ENCODE measurements at places on chromosomes 1 and 21.

- ATAC-seq = no peak
Measured at GRCh38 chr1:214135886-214136285, 145.1 kb upstream of the SMYD2 start.

DNA sequence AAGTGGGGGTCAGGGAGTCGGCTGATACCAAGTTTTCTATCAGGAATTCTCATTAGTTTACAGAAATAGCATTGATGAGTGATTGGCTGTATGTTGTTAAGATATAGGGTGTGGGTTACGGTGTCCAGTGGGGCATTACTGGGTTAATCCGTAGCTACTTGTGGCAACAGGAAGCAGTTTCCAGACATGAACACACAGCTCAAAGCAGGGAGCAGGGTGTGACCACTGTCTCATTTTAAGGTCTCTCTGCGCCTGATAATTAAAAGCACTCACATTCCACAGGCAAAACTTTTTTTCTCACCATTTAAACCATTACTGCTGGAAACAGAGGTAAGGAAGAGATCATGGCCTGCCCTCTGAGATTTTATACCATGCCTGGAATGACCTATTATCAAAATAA lies 114.9 kb downstream of the SIK1 start:
- no peak for ATAC-seq

DNA sequence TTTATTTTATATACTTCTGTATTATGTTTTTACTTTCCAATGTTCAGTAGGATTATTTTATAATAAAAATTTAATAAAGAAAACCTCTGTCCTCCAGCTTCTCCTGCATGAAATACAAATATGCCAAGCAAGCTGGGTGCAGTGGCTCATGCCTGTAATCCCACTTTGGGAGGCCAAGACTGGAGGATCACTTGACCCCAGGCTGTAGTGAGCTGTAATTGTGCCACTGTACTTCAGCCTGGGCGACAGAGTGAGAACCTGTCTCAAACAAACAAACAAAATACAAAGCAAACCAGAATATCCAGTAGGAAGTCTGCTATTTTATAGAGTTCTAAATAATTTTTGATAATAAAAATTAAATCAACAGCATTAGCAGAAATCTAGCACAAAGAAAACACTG lies 168.8 kb downstream of the EIF4G3 start:
- no peak for ATAC-seq

DNA sequence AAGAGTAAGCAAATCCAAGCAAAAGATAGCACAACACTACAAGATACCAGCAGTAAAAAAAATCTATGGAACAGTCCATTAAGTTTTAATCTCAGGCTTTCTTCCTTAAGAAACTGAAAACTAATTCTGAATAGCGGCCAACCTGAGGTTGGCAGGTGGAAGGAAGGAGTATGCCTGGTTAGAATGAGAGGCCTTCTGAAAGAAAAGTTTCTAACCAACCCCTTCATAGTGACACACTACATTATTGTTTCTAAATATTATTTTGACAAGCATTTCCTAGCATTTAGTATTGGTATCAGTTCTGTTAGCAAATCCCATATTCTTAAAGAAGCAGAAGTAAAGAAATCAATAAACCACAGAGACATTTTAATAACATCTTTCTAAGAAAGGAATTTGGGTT lies 205.7 kb upstream of the PTBP2 start:
- no peak for ATAC-seq

- ATAC-seq = no peak
Measured at GRCh38 chr1:165560883-165561656, 17.3 kb downstream of the LRRC52 start.

GRCh38 chr1:69710484-69711189 lies 142.9 kb downstream of the LRRC7 start:
- no peak for ATAC-seq

GRCh38 chr1:110464340-110464739 lies 13.4 kb downstream of the PROK1 start:
- ATAC-seq = no peak

DNA sequence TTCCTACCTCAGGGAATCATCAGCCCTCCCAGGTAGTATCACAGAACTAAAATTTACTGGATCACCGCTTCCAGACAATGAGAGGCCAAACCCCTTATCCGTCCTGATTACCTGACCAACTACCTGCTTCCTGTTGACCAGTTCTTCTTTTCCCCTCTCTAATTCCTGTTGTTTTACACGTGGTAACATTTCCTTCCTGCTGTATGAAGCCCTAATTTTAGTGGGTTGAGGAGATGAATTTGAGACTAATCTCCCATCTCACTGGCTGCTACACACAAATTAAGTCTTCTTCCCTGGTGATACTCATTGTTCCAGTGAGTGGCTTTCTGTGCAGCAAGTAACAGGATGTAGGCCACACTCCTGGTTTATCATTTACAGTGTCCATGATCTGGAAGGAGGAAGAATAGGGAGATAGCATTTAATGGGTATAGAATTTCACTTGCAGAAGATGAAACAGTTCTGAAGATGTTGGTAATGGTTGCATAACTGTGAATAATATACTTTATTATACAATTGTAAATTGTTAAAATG lies 2112.9 kb downstream of the NCAM2 start:
- no peak for ATAC-seq

DNA sequence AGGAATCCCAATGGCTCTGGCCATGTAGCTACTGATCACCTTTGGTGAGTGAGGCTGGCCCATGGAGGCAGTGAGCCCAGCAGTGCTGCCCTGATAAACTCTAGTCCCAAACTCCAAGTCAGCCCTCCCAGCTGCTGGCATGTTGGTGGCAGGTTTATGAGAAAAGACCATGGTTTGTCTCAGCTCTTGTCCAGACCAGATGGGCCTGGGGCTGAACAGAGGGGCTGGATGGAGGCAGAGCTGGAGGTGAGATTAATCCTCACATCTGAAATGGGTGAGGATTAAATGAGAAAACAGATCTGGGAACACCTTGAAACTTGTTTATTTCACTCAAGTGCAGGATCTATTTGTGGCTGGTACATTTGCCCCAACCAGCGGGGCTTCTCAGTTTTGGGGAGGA lies 3.2 kb downstream of the TMEM269 start:
- no peak for ATAC-seq

GRCh38 chr21:16872616-16873015 lies 640.2 kb upstream of the CXADR start:
- ATAC-seq = no peak

DNA sequence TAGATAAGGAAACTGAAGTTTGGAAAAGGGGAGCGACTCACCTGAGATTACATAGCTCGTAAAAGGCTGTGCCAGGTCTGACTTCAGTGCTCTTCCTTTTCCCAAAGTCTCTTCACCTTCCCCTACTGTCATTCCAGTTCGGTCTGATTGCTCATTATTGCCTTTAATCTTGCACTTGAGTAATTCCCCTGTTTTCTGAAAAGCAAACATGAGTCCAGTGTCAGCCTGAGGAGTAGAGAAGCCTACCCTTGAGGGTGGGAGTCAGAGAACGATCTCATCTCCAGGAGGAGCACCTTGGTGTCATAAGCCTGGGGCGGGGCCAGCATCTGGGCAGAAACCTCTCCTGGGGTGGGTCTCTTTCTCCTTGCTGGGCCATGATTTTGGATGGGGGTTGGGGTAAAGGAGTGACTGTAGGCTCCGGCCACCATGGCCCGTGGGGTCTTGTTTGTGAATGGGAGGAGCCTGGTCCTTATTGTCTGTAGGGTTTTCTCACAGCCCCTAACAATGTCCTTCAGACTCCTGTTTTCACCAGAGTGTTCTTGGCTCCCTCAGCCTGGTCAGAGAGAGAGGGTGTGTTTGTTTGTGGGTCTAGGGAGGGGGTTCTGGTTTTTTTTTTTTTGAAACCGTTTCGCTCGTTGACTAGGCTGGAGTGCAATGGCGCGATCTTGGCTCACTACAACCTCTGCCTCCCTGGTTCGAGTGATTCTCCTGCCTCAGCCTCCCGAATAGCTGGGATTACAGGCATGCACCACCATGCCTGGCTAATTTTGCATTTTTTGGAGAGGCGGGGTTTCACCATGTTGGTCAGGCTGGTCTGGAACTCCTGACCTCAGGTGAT lies 6.0 kb downstream of the VANGL2 start:
- no peak for ATAC-seq

- no peak for ATAC-seq
Measured at GRCh38 chr1:218355278-218355677, 10.1 kb downstream of the TGFB2 start.

GRCh38 chr1:151346082-151346768 lies 827 bp downstream of the RFX5 start:
- ATAC-seq = no peak

- ATAC-seq = no peak
Measured at GRCh38 chr21:26826801-26827200, 18.4 kb downstream of the ADAMTS1 start.

DNA sequence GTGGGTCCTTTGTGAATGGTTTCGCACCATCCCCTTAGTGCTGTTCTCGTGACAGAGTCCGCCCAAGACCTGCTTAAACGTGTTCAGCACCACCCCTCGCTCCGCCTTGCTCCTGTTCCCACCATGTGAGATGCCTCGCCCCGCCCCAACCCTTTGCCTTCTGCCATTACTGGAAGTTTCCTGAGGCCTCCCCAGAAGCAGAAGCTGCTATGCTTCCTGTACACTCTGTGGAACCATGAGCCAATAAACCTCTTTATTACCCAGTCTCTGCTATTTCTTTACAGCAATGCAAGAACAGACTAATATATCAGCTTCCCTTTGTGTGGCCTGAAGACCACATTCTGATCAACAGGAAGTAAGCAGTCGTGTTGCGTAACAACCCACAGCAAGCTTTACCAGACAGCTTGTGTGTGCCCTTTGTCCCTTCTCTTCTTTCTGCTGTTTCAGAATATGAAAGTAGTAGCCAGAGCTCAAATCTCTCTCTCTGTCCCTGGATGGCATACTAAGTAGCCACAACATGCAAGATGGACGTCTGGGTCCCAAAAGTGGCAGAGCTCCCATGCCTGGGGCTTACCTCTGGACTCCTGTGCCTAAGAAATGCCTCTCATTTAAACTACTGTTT lies 14.1 kb downstream of the HENMT1 start:
- ATAC-seq = peak; percentile 77

DNA sequence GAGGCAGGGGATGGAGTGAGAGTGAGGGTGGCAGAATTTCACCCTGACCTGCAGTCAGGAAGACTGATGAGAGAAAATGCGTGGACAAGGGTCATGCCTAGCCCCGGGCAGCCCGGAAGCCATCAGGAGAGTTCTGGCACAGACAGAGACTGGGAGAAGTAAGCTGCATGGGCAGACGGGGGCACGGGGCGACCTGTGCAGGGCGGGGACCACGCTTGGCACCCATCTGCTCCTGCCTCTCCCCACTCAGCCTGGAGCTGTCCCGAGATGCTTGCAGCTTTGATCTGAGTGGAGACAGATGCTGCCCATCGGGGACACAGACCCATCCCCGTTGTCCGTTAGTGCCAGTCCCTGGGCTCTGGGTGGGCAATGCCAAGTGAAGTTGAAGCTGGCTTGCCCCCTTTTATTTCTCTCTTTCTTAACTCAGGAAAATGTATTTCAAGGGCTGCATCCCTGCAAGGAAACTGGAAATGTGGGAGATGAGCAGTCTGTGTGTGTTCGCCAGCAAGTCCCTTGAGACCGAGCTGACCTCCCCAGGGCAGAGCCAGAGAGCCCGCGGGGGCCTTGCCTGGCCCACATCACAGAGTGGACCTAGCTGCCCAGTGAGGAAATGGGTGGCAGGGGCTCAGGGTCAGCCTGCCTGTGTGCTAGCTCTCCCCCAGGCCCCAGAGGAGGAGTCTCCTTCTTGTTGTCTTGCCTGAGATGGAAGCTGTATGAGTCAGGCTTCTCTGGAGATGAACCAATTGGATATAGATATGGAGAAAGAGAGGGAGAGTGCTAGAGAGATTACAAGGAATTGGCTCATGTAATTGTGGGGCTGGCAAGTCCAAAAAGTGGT lies 121.3 kb upstream of the C1orf174 start:
- ATAC-seq = no peak

GRCh38 chr1:23431431-23431830 lies 6.9 kb upstream of the TCEA3 start:
- no peak for ATAC-seq

- no peak for ATAC-seq
Measured at GRCh38 chr1:45038240-45038639, 26.2 kb downstream of the UROD start.

GRCh38 chr1:203100516-203100869 lies 14.7 kb upstream of the MYOG start:
- no peak for ATAC-seq

DNA sequence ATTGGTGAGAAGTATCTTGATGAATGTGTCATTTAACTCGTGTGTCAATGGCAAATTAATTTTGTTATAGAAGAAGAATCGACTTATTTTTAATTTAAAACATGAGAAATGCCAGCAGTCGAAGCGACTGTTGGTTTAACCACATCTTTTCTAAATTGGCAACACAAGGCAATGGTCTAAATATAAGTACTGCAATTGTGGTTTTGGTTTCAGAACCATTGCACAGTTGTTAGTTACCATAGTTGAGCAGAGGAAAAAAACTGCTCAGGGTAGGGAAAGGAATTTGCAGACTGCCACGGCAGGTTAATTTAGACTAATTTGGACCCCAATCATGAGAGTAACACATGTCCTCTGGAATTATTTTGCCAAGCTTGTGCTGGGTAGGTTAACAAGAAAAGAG lies 185.6 kb upstream of the RUNX1 start:
- ATAC-seq = peak; percentile 83

- no peak for ATAC-seq
Measured at GRCh38 chr1:56787330-56787729, 31.9 kb downstream of the FYB2 start.

- ATAC-seq = no peak
Measured at GRCh38 chr21:44332965-44333364, 6.2 kb downstream of the CFAP410 start.

GRCh38 chr1:162316187-162316586 lies 60.5 kb downstream of the SPATA46 start:
- ATAC-seq = no peak

DNA sequence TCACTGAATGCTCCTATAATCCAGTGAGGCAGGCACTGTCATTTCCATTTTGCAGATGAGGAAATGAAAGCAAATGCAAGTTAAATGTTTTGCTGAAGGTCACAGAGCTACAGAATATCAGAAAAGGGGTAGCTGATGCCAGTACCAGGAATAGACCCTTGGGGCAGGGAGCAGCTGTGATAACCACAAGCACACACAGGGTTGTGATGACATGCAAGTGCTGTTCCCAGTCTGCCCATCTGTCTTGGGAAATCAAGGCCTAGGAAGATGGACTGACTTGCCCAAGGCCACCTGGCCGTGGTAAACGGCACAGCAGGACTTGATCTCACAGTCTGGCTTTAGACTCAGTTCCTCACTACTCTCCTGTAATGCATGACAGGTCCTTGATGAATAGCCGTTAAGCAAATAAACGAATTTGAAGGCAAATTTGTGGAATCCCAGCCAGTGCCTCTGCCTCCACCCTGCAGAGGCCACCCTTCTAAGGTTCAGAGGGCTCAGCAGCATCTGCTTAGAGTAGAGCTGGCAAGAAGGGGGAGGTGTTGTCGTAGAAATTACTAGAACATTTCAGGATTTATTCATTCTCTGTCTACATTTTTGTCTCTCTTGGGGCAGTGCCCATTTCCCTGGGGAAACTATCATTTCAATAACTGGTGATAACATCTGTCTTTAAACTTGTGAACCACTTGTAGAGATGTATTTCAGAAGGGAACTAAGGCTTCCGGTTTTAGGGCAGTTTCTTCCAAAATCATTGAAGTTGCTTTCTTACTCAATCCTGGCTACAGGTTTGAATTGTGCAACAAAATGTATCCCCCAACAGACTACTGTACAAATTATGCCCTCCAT lies 53.2 kb upstream of the MRPS6 start:
- ATAC-seq = no peak
